NCI-H2107 (cell line): ENCODE measurements at places on chromosomes 6 and 20.

DNA sequence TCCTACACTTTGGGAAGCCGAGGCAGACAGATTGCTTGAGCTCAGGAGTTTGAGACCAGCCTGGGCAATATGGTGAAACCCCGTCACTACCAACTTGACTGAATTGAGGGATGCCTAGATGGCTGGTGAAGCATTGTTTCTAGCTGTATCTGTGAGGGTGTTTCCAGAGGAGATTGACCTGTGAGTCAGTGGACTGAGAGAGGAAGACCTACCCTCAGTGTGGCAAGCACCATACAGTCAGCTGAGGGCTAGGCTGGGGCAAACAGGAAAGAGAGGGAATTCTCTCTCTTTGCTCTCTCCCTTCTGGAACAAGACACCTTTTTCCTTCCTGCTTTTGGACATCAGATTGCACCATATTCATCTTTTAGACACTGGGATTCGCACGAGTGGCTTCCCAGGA lies 3.7 kb upstream of the ZUP1 start:
- DNase-seq = no peak

DNA sequence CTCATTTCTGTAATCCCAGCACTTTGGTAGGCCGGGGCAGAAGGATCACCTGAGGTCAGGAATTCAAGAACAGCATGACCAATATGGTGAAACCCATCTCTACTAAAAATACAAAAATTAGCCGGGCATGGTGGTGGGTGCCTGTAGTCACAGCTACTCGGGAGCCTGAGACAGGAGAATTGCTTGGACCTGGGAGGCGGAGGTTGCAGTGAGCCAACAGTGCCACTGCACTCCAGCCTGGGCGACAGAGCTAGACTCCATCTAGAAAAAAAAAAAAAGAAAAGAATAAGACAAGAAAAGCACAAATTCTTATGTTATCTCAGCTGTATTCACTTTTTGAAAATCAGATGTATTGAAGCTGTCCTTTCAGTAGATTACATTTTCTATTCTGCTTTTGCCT lies 289.4 kb downstream of the GRIK2 start:
- no peak for DNase-seq

DNA sequence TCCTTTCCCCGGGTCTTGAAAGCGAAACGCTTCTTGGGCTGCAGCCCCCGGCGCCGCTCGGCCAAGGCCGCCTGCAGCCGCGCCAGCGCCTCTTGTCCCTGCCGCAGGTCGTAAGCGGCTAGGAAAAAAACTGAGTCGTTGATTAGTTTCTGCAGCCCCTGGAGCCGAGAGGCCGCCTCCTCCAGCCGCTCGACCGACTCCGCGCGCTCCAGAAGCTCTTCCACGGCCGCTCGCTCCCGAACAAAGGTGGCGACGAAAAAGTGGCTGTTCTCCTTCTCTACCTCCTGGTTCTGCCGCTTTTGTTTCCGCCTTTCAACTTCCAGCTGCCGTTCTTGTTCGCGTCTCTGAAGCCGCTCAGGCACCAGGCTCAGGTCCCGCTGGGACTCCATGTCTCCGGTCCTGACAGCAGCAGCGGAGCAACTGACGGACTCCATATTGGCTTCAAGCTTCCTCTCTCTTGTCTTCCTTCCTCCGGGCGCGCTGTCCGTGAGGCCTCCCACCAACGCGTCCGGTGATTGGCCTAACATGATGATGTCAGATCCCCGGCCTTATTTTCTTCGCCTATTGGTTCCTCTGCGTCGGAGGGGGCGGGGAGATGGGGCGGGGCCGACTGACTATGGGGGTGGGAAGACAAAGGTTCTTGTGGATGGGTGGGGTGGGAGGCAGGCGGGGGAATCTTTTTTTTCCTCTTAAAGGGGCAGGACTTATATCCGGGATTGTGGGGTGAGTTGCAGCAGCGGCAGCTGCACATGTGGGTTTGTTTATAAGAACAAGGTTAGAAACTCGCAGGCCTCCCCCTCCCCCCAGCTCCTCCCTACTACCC lies at the start of gene TBCC:
Gene TBCC (minus strand): TSS at position 464 of the 823 bp plus-strand sequence. CDS start 30 bp downstream, at position 434.
- DNase-seq = peak; percentile 86

GRCh38 chr6:77910826-77911225 lies 258.0 kb downstream of the MEI4 start:
- no peak for DNase-seq

GRCh38 chr6:162704001-162704400 lies 23.6 kb downstream of the PRKN start:
- DNase-seq = no peak

- no peak for DNase-seq
These were observed 76.2 kb downstream of the SMOC2 start for GRCh38 chr6:168516944-168517741.

DNA sequence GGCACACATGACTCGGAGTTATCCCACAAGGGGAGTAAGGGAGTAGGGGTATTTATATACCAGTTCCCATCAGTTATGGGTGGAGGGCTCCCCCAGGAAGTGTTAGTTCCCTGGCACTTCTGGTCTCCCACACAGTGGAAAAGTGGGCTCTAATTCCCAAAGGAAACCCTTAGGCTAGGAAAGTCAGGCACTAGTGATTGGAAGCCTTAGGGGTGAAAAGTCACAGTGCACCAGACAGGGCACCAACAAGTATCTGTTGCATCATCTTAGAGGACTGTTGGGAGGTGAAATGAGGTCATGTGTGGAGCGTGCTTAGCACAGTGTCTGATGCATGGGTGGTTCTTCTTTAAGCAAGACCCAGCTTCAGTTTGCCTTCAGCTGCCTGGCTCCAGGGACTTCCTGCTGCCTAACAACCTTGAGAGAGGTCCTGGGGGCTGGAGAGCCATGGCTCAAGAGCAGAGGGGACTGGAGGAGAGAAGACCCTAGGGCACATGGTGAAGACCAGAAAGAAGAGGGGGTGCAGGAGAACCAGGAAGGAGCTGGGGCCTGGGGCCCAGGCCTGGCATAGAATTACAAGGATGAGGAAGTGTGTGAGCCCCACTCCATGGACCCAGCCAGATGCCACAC lies 7.5 kb upstream of the FOXP4 start:
- no peak for DNase-seq

GRCh38 chr20:30594112-30594511 lies 663.4 kb upstream of the DEFB115 start:
- no peak for DNase-seq

- DNase-seq = no peak
These were observed 60.7 kb downstream of the MRPL14 start for GRCh38 chr6:44066394-44067172.
